ENCODE measurements at places on chromosomes 7 and 10.

DNA sequence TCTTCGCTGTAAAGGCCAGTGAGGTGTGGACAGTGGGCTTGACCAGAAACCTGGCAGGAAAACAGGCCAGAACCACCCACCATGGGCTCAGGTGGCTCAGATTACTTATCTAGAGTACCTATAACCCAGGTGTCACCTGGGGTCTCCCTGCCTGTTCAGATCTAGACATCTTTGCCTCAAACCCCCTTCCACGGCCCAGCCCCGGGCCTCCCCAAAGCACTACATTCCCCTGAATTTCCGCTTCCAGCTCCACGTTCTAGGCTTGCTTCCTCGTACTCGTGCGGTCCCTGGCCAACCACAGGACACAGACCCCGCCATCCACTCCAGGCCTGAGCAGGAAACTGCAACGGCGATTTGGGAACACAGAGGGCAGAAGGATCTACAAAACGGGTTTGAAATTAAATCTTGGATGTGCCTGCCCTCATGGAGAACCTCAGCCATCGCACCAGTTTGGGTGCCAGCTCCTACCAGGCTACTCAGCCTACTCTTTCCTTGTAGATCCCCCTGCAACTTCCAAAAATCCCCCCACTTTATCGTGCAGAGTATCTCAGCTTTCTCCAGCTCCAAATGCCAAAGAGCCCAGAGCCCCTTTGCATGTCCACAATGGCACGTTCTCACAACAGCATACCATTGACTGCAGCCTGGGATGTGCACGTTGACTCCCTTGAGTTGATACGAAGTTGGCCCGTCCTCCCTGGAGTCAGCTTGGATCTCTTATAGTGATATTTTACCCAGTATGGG, 62.7 kb upstream of the CACUL1 start:
- no peak for DNase-seq

DNA sequence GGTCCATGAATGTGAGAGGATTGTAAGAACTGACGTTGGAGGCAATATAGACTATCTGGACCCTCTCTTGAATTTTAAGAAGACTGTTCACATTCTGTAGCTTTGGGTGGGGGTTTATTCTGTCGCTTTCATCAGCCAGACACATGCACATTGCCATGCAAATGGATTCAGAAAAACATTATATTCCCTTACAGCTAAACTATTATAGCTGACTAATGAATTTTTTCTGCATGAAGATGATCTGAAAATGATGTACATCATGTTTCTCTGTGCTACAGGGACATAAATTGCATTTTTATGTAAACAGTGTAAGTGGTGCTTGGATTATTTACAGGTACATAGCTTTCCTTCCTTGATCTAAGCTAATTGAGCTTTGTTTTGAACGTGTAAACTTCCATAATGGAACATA, 1.5 kb downstream of the MET start:
- DNase-seq, result no peak

- no peak for DNase-seq
Measured at GRCh38 chr7:33706771-33707200, 198.6 kb upstream of the BMPER start.

DNA sequence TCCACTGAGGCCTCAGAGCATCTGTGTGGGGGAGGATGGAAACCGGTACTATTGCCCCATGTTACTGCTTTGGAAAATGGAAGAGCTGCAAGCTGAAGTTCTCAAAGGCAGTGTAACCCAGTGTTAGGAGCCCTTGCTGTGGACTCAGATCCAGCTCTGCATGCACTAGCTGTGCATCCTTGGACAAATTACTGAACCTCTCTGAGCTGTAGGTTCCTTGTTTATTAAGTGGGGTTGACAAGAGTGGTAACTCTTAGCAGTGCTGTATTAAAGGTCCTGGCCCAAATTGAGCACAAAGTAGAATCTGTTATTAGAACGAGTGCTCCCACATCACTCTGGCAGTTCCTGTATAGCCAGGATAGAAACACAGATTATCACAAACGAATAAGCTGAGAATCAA, 234.2 kb downstream of the USP6NL start:
- DNase-seq, result no peak

- DNase-seq, result peak; percentile 18
Measured at GRCh38 chr10:95394161-95394880, 103.5 kb upstream of the PDLIM1 start.

DNA sequence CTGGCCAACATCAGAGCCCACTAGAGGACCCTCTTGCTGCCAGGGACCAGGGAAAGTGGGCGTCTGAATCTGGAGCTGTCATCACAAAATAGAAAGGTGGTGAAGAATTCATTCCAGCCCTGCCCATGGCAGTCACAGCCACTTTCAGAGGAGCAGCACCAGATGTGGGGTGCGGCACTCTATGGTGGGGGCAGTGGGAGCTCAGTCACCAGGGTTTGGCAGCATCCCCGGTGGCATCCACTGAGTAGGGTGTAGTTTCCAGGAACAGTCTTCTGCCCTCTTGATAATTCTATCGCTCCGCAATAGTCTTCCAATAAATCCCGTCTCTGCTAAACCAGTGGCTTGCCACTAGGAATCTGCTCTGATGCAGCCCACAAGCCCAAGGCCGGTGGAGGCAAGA, 108.5 kb upstream of the TCF7L2 start:
- no peak for DNase-seq

DNA sequence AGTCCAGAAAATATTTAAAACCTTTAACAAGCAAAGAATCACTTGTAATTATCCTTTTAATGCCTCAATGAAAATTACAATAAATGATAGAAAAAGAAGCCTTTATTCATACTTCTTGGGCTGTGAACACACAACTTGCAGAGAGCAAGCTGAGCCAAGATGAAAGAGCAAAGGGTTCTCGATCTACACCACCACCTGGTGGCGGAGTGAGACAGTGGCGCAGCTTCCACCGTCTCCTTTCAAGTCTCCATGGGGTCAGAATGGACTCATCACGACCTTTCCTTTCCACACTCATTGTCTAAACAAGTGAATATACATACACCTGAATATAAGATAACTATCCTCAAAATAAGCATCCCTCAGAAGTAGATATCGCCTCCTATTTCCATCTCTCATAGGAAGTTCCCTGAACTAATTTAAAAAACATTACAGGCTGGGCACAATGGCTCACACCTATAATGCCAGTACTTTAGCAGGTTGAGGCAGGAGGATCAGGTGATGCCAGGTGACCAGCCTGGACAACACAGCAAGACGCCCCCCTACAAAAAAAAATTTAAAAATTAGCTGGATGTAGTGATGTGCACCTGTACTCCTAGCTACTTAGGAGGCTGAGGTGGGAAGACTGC, 40.7 kb downstream of the ATE1 start:
- peak; percentile 24 for DNase-seq

GRCh38 chr10:93566435-93567276, at the start of gene FFAR4:
Gene FFAR4 (plus strand): TSS chr10:93566665. CDS start chr10:93566721, 56 bp downstream.
- no peak for DNase-seq

- no peak for DNase-seq
Measured at GRCh38 chr10:8049865-8050555, 4.5 kb upstream of the GATA3 start.

GRCh38 chr10:119652361-119652730, 1.2 kb downstream of the BAG3 start:
- DNase-seq, result no peak
